Frontal cortex (tissue), 4 donors: ENCODE measurements at places on chromosomes 4 and X.

DNA sequence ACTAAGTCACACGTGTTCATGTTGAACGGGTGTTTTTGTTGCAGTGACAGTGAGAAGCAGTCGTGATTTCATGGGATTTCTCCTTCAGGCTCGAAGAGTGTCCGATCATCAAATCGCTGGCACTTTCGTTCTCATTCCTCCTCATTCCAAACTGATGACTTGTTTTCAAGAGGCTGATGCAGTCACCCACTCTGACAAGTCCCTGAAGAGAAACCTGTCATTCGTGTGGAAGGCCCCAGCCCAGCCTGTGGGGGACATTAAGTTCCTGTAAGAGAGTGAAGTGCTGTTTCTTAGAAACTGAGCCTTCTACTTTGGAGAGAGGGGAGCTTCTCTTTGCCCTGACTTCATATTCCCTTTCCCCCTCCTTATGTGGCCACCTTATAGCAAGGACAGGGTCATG lies 8.0 kb downstream of the REELD1 start:
- DNase-seq, result no peak

GRCh38 chrX:56765811-56766553 lies 36.9 kb downstream of the NBDY start:
- no peak for DNase-seq

GRCh38 chrX:15576019-15576418 lies 24.7 kb downstream of the ACE2 start:
- DNase-seq, result no peak

DNA sequence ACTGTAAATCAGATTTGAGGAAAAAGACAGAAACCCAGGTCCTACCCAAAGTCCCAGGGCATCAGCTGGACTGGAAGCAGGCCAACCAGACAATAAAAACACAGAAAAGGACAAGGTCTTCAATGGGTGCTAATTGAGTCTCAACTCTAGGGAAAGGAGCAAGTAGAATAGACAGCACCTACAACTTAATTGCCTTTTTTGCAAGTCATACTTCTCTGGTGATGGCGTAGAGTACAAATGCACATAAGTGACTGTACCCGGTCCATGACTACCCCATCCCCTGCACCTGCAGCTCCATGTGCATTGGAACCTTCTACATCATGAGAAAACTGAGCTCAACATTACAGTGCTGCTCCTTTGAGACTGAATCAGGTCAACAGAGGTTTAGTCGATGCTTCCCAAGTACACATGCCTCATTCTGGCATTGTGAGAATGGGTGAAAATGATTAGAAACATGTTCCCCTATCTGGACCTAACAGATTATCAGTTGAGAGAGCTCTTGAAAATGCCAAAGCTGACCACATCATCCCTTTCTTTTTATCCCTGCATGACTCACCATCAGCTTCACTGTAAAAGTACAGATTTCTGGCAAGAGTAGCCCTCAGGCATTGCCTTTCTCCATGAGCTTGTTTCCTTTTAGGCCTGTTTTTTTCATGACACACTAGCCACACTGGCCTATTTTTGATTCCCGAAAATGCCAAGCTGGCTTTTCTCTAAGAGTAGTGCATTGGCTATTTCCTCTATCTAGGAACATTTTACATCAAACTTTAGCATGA lies 298.3 kb downstream of the HS3ST1 start:
- DNase-seq, result peak; percentile 9

- no peak for DNase-seq
These were observed 150.3 kb downstream of the FGF16 start for GRCh38 chrX:77597511-77597910.

DNA sequence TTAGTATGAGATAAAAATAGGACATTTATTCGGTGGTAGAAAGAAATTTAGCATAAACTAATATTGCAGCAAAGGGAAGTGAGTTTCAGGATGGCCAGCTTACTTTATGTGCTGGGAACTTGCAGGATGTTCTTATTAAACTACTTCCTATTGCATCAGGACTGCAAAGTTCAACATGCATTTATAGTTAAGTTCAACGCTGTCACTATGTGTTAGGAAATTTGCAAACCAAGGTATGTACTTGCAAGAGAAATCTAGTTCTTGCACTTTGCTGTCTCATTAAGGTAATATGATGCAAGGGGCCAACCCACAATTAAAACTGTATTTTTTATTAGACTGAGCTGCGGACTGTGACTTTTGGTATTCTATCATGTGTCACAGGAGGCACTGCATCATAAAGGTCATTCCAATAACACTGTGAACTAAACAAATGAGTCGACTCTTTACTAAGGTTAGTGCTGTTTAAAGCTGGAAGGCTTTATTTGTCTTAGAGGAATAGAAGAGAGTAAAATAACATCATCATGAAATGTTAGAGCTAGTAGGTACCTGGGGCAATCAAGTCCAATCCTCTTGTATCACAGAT lies 1525.7 kb upstream of the TENM3 start:
- DNase-seq, result no peak

DNA sequence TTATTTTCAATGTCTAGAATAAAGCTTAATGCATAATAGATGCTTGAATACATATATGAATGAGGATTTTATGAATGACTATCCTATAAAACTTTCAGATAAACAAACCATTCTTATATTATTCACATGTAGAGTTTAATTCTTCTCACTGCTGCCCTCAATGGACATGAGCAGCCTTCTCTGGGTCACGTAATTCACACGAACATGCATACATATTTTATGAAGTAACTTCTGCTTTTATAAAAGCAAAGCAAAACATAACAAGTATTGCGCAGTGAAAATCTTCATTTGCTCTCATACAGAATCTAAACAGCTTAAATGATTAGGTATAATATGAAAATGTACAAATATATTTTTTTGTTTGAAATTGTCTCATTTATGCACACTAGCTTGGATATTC lies 116.7 kb downstream of the TMA16 start:
- no peak for DNase-seq

GRCh38 chr4:176319704-176320339 lies at the start of gene SPCS3:
Gene SPCS3, plus strand, starts transcription at chr4:176319966. Its CDS starts 111 bp downstream, at chr4:176320077.
- peak; percentile 95 for DNase-seq

DNA sequence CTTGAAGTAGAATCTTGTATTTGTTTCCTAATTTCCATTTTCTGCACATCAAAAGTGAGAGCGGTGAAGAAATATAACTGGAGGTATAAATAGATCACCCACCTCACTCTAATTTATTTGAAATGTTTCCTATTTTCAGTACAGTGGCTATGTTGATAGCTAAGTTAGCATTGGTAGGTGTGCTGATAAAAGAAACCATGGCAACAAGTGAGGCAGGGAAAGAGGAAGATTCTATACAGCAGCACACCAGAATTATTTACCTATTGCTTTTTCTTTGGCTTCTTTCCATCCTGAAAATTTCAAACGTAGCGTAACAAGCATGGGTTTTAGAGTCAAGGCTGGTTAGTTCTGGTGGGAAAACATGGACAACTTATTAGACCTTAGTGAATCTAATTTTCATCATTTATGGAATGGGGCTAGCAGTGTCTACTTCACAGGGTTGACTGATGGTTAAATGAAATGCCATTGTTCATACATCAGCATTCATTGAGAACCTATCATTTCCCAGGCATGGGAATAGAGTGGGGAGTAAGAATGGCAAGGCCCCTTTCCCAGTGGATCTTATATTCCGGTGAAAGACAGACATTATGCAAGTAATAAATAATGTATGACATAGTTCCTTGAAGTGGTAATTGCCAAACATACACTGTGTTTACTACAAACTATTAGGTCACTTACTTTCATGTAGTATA lies 30.6 kb upstream of the CTSO start:
- DNase-seq, result no peak

GRCh38 chr4:182894681-182895275 lies 22.4 kb downstream of the DCTD start:
- DNase-seq, result no peak

- DNase-seq, result no peak
These were observed 10.5 kb downstream of the MSX1 start for GRCh38 chr4:4869731-4870571.

DNA sequence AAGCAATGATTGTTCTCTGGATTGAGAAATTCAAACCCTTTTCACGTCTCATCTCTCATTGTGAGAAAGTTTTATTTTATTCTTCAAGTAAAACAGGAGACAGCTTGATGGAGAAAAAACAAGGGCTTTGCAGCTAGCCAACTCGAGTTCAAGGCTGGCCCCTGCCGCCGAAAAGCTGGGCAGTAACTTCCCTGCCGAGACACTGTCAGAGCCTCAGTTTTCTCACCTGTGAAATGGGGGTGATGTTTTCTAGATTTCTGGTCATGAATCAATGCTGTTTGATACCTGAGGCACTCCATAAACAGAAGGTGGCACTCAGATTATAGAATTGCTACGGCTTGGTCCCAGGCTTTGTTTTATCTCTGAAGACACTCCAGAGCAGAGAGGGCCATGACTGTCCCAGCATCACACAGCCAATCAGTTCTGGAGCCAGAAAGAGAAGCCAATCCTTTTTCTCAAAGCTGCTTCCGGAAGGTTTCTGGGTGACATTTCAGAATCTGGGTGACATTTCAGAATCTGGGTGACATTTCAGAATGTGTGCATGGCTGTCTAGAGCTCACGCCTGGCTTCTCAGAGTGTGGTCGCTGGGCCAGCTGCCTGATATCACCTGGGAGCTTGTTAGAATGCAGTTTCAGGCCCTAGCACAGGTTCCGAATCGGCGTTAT lies 33.2 kb downstream of the HMX1 start:
- no peak for DNase-seq

DNA sequence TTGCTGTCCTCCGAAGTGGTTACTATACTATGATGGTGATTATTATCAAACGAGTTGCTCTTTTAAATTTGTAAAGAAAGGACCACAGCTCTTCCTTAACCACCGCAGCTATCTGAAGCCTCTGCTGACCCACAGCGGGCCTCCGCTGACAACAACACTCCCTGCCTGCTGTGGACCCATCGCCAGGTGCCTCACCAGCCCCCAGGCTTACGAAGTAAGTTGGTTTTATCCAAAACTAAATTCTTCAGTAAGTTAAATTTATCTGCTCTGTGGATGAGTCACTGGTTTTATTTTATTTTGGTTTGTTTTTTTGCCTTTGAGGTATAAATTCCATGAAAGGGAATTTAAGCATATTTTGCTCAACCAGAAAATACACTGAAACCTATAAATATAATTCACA lies 54.7 kb downstream of the SLC9A6 start:
- no peak for DNase-seq

- no peak for DNase-seq
These were observed 5.1 kb downstream of the ANXA3 start for GRCh38 chr4:78556665-78557064.

GRCh38 chr4:111717921-111718320 lies 427.3 kb upstream of the FAM241A start:
- DNase-seq, result no peak

DNA sequence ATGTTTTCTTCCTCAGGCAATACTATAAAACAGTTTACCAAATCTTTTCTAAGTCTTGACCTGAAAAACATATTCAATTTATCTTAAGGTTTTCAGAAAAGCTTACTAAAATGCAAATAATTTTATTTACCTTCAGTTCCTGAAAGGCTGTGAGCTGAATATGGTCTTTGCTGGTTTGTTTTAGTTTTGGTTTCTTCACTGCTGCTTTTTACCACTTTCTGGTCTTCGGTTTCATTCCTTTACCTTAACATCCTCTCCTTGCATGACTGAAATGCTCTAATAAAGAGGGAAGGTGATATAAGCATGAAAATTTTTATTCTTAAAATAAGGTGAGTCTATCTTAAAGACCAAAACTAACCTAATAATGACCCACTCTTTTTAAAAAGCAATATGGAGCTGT lies 97.1 kb upstream of the NRK start:
- DNase-seq, result no peak
